Testis (tissue), 5 donors: ENCODE measurements at places on chromosomes 5 and 9. TPM values are rescaled to one million over a fixed set of nuclear protein-coding genes. Genes with fewer than 3 reads are reported as not detected.
A peak's percentile ranks its signal among the peaks of the same experiment; 100 is the strongest.

- DNase-seq: no peak
These were observed 56.7 kb downstream of the PCDH1 start for GRCh38 chr5:141821430-141821925.

GRCh38 chr5:148965511-148966265, 97.2 kb downstream of the SH3TC2 start:
- DNase-seq: no peak

DNA sequence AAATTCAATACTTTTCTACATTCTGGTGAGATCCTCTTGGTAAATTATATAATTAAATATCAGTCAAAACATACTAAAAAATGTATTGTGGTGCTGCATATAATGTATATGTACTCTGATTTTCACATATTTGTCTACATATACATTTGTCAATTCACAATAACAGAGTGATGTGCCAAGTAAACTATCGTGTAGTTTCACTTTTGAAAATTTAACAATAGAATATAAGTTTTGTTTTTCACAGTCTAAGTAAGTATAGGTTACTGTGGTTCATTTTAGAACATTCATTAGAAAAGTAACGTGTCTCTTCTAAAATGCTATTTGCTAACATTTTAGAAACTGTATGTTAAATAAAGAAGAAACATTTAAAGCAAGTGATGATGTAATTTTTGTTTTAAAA, 73.6 kb downstream of the NR3C1 start:
- DNase-seq: no peak

GRCh38 chr5:139708434-139708861, 60.3 kb downstream of the CXXC5 start:
- DNase-seq: no peak

GRCh38 chr9:95029288-95029687, 288.2 kb downstream of the FANCC start:
- DNase-seq: no peak

DNA sequence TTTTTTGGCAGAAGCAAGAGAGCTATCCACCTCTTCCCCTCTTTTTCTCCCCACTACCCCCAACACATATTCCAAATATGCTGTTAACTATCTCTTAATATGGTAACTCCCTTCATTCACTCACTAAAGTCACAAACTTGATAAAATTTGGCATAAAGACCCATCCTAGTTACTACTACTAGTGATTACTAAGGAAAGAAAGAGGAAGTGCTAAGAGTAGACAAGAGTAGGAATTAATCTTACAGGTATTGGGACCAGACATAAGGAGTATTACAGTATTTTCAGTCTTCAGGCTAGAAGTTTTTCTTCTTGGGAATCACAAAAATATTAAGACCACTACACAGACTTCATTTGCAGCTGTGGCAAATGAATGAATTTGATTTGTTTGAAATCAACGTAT, 2.2 kb downstream of the ADAMTS6 start:
- DNase-seq: no peak

GRCh38 chr5:134945041-134945440, 22.7 kb upstream of the CATSPER3 start:
- no peak for DNase-seq

- DNase-seq: no peak
These were observed 27.8 kb upstream of the CSF1R start for GRCh38 chr5:150114102-150114641.

- DNase-seq: peak; percentile 70
These were observed 371.9 kb downstream of the EBF1 start for GRCh38 chr5:158727771-158728311.

GRCh38 chr5:171391996-171392577, 4.4 kb downstream of the NPM1 start:
- no peak for DNase-seq

- DNase-seq: no peak
These were observed 66.9 kb downstream of the OR2K2 start for GRCh38 chr9:111263116-111263515.

DNA sequence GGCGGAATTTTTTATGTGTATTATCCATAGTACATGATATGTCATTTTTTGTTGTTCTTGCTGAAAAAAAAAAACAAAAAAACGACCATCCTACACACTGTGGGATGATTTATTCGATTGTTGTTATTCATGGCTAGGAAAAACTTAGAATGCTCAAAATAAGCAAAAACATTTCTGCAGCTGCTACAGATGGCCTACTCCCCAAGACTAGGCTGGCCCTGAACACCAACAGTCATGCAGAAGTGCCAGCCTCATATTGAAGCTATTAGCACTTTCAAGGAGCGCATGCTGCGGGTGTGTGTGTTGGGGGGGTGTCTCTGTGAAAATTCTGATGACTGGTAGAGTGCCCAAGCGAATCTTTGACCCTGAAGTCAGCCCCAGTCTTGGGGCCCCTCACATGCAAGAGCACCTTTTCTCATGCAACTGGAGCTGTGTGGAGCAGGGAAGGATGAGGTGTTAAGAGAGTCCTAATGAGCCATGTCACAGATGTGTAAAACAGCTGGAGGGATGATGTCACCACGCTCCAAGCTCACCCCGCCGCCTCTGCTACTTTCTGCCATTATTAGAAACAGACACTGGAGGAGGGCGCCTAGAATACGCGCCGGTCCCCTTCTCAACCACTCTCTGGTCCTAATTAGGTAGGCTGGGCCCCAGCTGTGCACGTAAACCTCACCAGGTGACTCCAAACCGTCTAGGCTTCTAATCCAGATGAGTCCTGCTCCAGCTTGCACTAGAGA, 61.0 kb upstream of the SMIM23 start:
- no peak for DNase-seq

DNA sequence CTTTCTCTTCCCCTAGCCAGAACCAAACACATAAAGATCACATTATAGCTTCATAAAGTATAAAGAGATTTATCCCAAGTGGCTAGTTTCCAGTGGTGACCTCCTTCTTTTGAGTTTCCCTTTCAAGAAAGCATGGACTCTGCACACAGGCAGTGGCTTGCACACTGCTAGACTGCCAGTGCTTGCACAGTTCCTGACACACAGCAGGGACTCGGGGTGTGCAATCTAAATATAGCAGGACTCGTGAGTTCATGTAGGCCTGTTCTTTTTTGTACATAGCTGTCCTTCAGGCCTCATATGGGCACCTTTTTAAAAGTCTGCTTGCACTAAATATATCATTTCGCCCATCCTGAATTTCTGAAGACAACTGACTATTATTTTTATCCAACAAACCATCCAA, 308.6 kb downstream of the FBXL7 start:
- no peak for DNase-seq

- no peak for DNase-seq
These were observed 39.3 kb downstream of the ST8SIA4 start for GRCh38 chr5:100863739-100864138.

GRCh38 chr5:109511980-109512734, 102.4 kb upstream of the PJA2 start:
- DNase-seq: no peak

DNA sequence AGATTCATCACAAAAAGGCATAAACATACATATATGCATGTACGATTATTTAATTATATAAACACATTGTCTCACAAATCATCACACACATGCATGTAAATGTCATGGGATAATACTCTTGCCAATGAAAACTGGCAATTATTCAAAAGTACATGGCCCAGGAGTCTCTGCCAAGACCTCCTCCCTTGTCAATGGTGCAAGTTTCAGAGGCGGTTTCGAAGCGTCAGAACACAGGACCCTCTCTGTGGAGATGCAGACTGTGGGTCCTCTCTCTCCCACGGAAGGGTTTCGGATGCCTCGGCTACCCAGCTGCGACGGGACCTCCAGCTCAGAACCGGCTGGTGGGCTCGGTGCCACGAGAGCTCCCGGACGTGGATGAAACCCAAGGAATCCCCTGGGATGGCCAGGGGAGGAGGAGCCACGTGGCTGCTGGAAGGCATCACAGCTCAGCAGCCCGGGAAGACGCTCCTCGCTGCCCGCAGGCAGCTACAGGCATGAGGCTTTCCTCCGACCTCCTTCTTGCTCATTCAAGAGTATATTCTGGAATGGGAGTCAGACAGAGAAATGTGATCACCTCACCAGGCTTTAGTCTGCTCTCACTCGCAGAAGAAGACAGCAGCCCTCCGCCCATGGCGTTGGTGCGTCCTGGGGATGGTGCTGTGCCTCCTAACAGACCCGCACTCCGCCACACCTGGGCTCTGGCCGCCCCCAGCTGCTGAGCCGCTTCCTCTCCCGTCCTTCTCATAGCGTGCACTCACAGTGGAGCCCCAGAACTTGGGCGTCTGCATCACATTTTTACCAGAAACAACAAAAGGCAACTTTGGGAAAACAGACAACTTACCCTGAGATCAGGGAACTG, 308.8 kb downstream of the IRX2 start:
- DNase-seq: no peak

DNA sequence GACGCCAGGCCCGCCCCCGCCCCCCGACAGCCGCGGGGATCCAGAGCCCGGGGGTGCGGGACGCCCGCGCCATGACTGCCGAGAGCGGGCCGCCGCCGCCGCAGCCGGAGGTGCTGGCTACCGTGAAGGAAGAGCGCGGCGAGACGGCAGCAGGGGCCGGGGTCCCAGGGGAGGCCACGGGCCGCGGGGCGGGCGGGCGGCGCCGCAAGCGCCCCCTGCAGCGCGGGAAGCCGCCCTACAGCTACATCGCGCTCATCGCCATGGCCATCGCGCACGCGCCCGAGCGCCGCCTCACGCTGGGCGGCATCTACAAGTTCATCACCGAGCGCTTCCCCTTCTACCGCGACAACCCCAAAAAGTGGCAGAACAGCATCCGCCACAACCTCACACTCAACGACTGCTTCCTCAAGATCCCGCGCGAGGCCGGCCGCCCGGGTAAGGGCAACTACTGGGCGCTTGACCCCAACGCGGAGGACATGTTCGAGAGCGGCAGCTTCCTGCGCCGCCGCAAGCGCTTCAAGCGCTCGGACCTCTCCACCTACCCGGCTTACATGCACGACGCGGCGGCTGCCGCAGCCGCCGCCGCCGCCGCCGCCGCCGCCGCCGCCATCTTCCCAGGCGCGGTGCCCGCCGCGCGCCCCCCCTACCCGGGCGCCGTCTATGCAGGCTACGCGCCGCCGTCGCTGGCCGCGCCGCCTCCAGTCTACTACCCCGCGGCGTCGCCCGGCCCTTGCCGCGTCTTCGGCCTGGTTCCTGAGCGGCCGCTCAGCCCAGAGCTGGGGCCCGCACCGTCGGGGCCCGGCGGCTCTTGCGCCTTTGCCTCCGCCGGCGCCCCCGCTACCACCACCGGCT, 1.0 kb downstream of the FOXE1 start:
- DNase-seq: peak; percentile 71

CCDC183 gene
- 59.8 TPM for total RNA-seq

TPD52L3 gene
- total RNA-seq: 59.0 TPM

IL5 gene
- 12.4 TPM for total RNA-seq

CARD6 gene
- total RNA-seq: 4.8 TPM
